ENCODE measurements at places on chromosomes 5 and 9.

DNA sequence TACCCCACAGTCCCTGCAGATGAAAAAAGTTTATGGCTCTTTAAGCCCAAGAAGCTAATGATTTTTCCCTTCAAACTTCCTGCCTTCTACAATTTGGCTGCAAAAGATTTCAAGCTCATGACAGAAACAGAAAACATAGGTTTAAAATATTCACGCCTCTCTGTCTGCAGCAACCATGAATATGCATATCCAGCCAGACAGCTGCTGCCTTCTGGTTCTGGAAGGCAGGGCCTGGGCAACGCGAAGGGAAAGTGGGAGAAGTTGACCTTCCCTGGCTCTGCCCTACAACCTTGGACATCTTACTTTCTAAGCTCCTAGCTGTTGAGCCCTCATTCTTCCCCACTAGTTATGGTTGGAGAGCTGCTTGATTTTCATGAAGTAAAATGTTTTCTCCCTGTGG is 64.8 kb upstream of the CLINT1 start:
- DNase-seq: no peak

DNA sequence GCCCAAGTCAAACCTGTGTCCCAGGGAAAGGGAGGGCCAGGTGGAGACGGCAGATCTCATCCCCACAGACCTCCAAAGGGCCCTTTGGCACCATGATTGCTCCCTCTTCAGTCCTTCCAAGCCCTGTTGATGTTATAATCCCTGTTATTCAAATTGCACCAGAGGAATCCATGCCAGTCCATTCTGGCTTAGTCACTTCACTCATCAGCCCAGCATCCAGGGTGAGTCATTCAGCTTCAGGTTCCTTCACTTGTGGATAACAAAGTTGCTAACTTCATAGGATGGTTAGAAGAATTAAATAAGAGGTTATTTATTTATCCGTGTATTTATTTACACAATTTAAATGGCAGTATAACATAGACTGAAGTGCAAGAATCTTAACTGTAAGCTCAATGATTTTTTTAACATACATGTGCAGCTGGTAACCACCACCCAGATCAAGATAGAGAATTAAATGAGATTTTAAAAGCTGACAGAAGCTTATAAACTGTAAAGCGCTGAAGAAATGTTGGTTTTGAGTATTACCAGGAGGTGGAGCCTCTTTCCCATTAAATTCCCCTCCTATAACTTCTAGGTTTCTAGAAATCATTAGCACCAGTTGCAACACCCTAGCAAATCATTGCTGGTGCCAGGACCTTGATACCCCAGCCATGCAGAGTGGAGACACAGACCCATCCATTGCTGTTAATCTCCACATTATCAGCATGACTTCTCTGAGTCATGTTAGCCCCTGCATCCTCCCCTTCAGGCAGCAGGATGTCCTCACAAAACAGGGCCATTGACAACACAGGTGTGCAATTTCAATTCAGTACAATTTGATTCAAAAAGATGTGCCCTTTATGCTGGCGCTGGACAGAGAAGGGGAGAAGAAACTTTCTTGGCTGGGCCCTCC is 77.4 kb downstream of the SEC61B start:
- no peak for DNase-seq

DNA sequence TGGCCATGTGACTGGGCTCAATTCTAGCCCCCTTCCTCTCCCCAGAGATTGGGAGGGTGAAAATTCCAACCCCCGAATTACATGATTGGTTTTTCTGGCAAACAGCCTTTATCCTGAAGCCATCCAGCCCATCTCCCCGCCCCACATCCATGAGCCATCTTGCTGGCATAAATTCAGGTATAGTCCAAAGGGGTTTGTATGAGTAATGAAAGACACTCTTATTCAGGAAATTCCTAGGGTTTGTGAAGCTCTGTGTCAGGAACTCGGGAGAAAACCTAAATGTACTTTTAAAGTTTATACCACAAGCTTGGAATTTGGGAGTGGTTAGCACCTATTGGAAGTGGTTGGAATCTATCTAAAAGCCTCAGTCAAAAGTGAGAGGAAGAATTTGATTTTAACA is 80.6 kb upstream of the SIMC1 start:
- DNase-seq: no peak

DNA sequence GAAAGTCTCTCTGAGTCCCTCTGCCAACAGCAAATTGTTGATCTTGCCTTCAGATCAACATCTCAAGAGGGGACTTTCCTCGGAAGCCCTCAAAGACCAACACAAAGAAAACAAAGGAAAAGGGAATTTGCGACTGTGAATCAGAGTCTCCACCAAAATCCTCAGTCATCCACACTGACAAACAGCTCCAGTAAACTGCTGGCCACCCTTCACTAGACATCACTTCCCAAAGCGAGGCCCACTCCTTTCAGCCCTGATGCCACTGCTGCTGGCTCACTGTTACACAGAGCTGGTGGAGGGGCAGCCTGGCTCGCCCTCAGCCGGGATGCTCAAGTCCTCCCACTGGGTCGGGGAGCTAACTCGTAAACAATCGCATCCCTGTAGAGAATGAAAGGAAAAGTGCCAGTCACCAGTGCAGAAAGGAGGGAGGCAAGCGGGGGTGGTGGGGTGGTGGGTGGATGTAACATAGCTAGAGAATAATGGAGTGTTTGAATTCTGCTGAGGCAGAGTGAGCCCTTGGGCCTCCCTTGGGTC is 1.3 kb downstream of the FGF1 start:
- no peak for DNase-seq

DNA sequence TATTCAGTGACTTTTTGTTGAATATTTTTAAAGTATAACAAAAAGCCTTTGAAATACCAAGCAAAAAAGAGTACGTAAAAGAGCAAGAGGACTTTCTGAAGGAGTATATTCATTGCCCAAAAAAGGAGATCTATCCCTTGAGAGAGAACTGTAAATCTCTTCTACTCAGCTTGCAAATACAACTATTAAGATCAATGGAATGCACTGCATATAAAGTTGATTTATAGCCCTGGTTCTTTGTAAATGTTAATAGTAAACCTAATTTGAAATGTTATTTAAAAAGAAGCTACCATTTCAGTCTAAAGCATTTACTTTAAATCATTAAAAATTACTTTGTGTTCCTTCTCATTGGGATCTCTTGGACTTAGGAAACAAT is 168.1 kb downstream of the PDE4D start:
- no peak for DNase-seq

DNA sequence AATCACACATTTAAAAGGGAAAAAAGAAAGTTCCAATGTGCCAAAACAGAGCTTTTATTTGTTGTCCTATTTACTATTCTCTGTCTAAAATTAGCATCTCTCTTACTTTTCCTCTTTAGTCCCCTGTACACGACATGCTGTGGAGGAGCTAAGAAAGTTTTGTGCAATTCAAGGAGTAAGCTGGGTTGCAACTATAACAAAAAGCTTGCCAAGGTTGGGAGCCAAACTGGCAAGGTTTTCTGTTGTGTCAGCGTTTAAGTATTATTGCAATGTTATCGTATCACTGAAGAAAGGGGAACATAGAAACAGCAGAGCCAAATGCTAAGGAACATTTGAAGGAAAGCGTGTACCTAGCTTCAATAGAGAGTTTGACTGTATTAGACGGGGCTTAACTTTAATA is 680.8 kb downstream of the CETN3 start:
- no peak for DNase-seq

DNA sequence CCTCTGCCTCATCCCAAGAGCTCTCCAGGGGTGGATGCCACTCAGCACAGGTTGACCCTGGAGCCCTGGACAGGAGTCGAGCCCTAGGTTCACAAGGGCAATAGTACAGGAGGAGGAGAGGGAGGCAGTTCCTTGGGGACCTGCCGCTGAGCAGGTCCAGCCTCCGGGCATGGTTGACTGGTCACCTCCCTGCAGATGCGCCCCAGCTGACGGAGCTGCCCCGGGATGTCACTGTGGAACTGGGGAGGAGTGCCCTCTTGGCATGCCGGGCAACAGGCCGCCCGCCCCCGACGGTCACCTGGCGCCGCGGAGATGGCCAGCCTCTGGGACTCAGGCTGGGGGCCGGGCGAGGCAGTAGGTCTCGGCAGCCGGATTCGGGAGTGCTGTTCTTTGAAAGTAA is 53.7 kb downstream of the HMCN2 start:
- no peak for DNase-seq

DNA sequence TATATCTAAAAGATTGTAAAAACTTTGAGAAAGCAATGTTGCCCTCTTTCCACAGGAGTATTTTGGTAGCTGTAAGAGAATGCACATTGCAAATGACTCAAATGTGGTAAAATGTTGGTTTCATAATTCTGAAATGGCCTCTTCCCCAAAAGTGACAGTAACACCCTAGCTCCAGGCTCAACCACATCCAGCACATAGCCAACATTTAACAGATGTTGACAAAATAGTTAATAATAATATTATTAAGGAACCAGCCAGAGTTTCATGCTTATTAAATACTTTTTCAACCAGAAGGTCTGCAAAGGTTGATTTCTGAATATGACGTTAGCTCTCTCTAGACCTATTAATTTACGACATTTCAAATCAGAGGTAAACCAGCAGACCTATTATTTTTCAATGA is 1.3 kb downstream of the ANXA1 start:
- no peak for DNase-seq

DNA sequence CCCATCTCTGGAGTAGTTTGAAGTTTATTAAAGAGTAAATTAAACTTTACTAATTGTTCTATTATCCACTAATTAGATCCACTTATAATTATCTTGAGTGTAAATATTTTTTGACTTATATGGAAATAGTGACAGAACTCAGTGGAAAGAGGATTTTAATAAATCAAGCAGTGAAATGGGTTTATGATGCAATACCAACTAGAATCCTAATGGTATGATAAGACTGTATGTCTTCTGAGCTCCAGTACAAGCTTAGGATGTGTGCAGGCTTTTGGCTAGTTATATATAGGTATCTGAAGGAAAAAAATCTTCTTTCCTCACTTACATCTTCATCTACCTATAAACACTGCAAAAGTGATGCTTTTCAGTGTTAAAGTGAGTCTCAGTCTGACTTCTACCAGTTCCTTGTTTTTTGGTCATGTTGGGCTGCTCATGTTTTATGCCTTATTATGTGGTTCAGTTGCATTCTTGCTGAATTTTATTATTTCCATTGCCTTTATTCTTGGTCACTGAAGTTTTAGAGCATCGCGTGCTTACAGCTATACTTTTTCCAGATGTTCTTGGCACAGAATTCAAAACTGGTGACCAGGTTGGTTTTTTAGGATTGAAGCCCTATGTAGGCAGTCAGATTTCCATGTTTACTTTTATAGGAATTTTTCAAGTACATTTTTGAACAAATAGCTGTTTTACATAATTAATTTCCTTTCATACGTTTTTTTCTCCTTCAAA is 30.5 kb downstream of the XRCC4 start:
- DNase-seq: no peak

DNA sequence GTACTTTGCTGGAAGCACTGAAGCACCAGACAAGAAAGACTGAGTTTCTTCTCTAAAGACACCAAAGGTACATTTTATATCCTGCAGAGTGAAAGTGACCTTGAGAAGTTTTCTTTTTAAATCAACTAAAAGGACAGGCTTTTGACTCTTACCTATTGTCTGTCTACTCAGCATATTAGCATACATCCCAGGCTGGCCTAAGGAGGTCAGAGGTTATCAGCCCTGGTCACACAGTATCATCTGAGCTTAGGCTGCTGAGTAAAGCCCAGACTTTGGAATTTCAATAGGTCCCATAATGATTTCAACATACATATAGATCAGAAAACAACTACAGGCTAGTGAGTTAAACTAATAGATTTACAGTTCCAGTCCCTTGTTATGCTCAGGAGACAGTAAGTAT is 10.1 kb upstream of the CDH9 start:
- DNase-seq: no peak

DNA sequence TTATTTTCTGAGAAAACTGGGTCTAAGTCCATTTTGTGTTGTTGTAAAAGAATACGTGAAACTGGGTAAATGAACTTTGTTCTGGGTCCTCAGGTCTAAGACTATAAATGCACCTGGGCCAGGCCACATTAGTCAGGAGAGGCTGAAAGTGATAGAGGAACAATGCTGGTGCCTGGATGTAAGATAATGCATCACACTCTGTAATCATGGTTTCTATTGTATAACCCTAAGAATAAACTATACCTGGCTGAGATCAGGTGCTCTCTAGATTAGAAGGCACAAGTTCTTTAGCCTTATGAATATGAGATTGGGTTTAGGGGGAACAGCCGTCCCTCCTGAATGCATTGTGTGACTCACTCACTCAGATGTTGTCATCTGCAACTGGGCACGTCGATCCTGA is 675.5 kb downstream of the HTR1A start:
- no peak for DNase-seq

GRCh38 chr9:128394379-128395168 is 23.4 kb downstream of the URM1 start:
- no peak for DNase-seq

DNA sequence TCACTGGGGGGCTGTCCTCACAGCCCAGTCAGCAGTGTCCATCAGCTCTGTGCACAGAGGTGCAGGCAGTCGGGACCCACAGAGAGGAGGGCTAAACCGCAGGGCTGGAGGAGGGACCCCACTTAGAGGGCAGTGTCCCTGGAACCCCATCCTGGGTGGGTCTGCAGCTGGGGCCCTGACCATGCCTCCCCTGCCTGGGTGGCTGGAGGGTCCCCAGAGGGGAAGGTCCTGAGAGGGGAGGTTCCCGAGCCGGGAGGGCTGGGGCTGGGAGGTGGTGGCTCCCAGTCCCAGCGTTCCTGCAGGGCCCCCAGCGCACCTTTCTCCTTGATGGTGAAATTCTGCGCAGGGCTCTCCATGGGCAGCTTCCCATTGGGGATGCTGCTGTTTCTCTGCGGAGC is 32.7 kb downstream of the EXOC3 start:
- DNase-seq: peak; percentile 63

- DNase-seq: no peak
Measured at GRCh38 chr5:50704730-50705129, 38.3 kb downstream of the PARP8 start.

- DNase-seq: no peak
Measured at GRCh38 chr5:19547640-19548039, 440.4 kb downstream of the CDH18 start.

GRCh38 chr9:21777701-21778100 is 24.7 kb upstream of the MTAP start:
- DNase-seq: no peak

DNA sequence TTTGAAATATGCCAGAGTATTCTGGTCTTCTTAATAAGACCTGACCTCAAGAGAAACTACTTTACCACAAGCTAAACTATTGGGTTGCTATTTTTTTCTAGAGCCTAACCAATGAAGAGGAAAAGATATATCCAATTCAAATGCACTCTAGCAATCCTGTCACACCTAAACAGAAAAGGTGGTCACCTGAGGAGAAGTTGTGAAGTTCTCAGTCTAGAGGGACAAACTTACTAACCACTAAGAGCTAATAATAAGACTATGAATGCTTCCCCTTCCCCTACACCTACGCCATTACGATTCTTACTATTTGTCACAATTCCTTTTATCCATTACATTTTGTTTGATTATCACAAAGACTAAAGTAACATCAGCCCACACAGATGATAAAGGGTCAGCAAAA is 29.7 kb downstream of the RLN2 start:
- DNase-seq: no peak

GRCh38 chr9:38066197-38066913 is 2.7 kb downstream of the SHB start:
- no peak for DNase-seq
